ENCODE measurements at places on chromosomes 6 and 20. TPM values are rescaled to one million over a fixed set of nuclear protein-coding genes. Genes with fewer than 3 reads are reported as not detected.

GRCh38 chr6:11606332-11606731 lies 68.8 kb downstream of the TMEM170B start:
- no peak for DNase-seq
- no peaks in the 10 kb centered on the region for H3K36me3 ChIP-seq
- no peak overlapping the region for H3K4me3 ChIP-seq
- H3K27ac ChIP-seq: no peak overlapping the region
- no peaks in the 10 kb centered on the region for H3K27me3 ChIP-seq
- peaks cover 4% of the 10 kb centered on the region for H3K4me1 ChIP-seq

- H3K27ac ChIP-seq: no peak overlapping the region
- no peak for DNase-seq
These were observed 5.5 kb upstream of the NTSR1 start for GRCh38 chr20:62702895-62703852.

Gene FAM217A
- not detected for polyA plus RNA-seq

- H3K4me3 ChIP-seq: no peak overlapping the region
- H3K4me1 ChIP-seq: no peaks in the 10 kb centered on the region
- no peaks in the 10 kb centered on the region for H3K27me3 ChIP-seq
- no peak for DNase-seq
These were observed 119.9 kb downstream of the SOX4 start for GRCh38 chr6:21713481-21713880.

GRCh38 chr20:50635676-50636600 lies 55.4 kb downstream of the RIPOR3 start:
- H3K36me3 ChIP-seq: no peaks in the 10 kb centered on the region
- no peaks in the 10 kb centered on the region for H3K27me3 ChIP-seq
- H3K4me3 ChIP-seq: peak overlapping the region; percentile 30
- DNase-seq: peak; percentile 90
- peaks cover 14% of the 10 kb centered on the region for H3K4me1 ChIP-seq

GRCh38 chr6:150025201-150025917 lies at the start of gene RAET1L:
Gene RAET1L, minus strand, starts transcription at chr6:150025532. Its CDS starts 61 bp downstream, at chr6:150025471.
- H3K4me3 ChIP-seq: no peak within 1 kb of the TSS
- H3K27me3 ChIP-seq: no peaks in the 10 kb centered on the region
- H3K4me1 ChIP-seq: peaks cover 9% of the 10 kb centered on the region
- DNase-seq: no peak
- no peak within 1 kb of the TSS for H3K27ac ChIP-seq

Gene GGTLC1
- polyA plus RNA-seq: not detected

DNA sequence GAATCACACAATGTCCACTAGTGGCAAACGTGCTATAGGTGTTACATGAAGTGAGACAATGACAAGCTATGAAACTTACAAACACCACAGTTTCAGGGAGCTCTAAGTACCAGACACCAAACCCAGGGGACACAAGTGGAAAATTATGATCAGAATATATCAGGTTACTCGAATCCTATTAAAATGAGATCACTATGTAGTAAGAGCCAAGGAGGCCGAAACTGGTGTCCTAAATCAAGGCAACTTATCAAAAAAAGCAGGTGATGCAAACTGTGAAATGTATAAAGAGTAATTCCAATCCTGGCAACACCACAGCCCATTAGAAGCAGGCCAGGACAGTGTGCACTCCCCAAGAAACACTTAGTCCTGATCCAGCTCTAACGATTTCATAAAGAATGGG lies 100.3 kb downstream of the ARHGAP18 start:
- H3K4me1 ChIP-seq: no peaks in the 10 kb centered on the region
- no peaks in the 10 kb centered on the region for H3K27me3 ChIP-seq
- no peaks in the 10 kb centered on the region for H3K36me3 ChIP-seq
- H3K27ac ChIP-seq: no peak overlapping the region
- no peak overlapping the region for H3K4me3 ChIP-seq

DNA sequence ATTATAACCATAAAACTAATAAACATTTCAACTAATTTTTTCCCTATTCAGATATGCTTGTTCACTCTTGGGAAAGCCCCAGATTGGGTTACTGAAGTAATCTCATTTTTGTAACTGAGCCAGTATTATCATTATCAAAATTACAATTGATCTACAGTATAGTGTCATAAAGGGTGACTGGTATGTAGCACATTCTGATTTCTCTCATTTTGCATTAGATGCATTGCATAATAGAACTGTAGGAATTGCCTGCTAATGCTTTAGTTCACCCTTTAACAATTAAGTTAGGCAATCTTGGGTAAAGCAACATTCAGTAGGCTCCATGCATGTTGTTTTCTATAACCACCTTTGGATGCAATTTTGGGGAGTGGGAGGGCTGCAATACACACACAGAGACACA lies 150.8 kb upstream of the FLRT3 start:
- H3K4me3 ChIP-seq: no peak overlapping the region
- DNase-seq: no peak
- no peaks in the 10 kb centered on the region for H3K36me3 ChIP-seq
- no peak overlapping the region for H3K27ac ChIP-seq

Gene TBXT
- polyA plus RNA-seq: not detected

GRCh38 chr6:54002116-54002515 lies 109.1 kb upstream of the MLIP start:
- H3K4me3 ChIP-seq: no peak overlapping the region

Gene JPH2
- polyA plus RNA-seq: not detected

DNA sequence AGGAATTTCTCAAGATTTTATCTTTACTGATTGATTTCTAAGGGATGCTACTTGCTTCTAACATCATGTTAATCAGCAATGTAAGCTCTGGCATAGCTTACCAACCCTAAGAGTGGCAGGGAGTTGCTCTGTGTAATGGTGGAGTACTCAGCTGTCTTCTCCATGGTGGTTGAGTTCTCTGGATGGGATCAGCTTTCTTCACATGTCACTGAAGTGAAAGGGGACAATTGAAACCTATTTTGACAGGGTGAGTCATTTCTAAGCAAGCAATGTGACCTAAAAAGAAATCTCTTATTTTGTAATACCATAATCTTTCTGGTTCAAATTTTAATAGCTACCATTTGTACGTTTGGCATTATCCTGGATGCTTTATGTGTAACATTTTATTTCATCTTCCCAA lies 430.4 kb downstream of the GJA1 start:
- no peak for DNase-seq
- H3K27me3 ChIP-seq: no peaks in the 10 kb centered on the region
- no peaks in the 10 kb centered on the region for H3K36me3 ChIP-seq
- no peak overlapping the region for H3K27ac ChIP-seq
- H3K4me1 ChIP-seq: no peaks in the 10 kb centered on the region

Gene ESR1
- polyA plus RNA-seq: 8.0 TPM

DNA sequence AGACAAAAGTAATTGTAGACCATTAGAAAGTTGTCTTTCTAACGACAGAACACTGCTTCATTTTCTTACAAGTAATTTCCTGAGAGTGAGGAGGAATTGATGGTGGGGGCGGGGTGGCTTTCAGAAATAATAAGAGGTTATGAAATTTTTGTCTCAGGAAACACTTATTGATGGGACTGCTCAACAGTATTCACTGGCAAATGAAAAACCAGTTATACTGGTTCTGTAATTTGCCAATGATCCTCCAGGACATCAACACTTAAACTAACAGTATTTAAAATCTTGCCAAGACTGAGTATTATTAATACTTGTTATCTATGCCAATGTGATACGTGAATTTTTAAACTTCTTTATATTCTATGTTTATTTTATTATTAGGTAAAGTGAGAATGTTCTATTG lies 41.8 kb upstream of the FUT9 start:
- no peaks in the 10 kb centered on the region for H3K36me3 ChIP-seq
- H3K27ac ChIP-seq: no peak overlapping the region
- no peak overlapping the region for H3K4me3 ChIP-seq
- H3K4me1 ChIP-seq: no peaks in the 10 kb centered on the region
- no peak for DNase-seq
- H3K27me3 ChIP-seq: no peaks in the 10 kb centered on the region

GRCh38 chr6:127120787-127121636 lies 2.5 kb downstream of the RSPO3 start:
- no peak overlapping the region for H3K27ac ChIP-seq
- peak overlapping the region; percentile 70 for H3K4me3 ChIP-seq
- H3K4me1 ChIP-seq: peaks cover 18% of the 10 kb centered on the region
- no peaks in the 10 kb centered on the region for H3K36me3 ChIP-seq
- DNase-seq: peak; percentile 58

Gene MUC21
- not detected for polyA plus RNA-seq

DNA sequence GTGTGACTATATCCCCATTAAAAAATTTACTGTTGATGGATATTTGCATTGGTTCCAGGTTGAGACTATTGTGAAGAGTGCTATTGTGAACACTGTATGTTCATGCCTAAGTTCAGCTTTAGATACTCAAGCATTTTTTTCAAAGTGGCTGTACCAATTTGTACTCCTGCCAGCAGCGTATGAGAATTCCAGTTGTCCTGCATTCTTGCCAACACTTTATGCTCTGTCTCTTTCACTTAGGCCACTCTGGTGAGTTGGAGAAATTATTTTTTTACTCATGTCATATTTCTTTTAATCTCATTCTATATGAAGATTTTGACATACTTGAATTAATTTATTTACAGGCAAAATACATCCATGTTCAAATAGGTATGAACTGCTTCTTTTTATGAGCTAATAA lies 76.2 kb downstream of the JAG1 start:
- H3K4me3 ChIP-seq: no peak overlapping the region
- DNase-seq: no peak
- peaks cover 2% of the 10 kb centered on the region for H3K36me3 ChIP-seq
- no peak overlapping the region for H3K27ac ChIP-seq
- H3K27me3 ChIP-seq: no peaks in the 10 kb centered on the region
- no peaks in the 10 kb centered on the region for H3K4me1 ChIP-seq

- no peak overlapping the region for H3K4me3 ChIP-seq
- H3K36me3 ChIP-seq: no peaks in the 10 kb centered on the region
- H3K27ac ChIP-seq: no peak overlapping the region
- no peaks in the 10 kb centered on the region for H3K27me3 ChIP-seq
- H3K4me1 ChIP-seq: no peaks in the 10 kb centered on the region
These were observed 296.9 kb downstream of the OGFRL1 start for GRCh38 chr6:71585472-71585871.

- peaks cover 7% of the 10 kb centered on the region for H3K4me1 ChIP-seq
- H3K4me3 ChIP-seq: no peak overlapping the region
- no peaks in the 10 kb centered on the region for H3K36me3 ChIP-seq
These were observed 17.1 kb upstream of the VSTM2L start for GRCh38 chr20:37885593-37886503.

DNA sequence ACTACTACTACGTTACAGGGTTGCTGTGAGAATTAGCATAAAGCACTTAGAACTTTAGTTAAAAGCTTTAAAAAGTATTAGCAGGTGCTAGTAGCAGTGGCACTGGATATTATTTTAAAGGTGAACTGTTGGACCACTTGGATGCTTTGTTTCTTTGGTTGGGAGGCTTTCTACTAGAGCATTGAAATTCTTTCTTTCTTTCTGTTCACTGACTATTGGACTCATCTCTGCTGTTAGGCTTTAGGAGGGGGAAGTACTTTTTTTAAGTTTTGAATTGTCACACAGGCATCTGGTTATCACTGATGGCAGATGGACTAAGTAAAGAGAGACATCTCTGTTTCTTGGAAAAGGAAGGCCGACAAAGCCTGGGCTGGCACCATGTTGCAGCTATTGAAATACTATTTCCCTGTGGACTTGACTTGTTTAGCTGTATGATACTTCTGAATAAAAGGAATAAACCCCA lies 4.8 kb downstream of the TBPL1 start:
- H3K4me1 ChIP-seq: peaks cover 32% of the 10 kb centered on the region
- H3K27me3 ChIP-seq: no peaks in the 10 kb centered on the region
- H3K27ac ChIP-seq: no peak overlapping the region
- no peak for DNase-seq

Gene MAP3K5
- polyA plus RNA-seq: 5.7 TPM

- no peaks in the 10 kb centered on the region for H3K4me1 ChIP-seq
- H3K4me3 ChIP-seq: no peak overlapping the region
- no peaks in the 10 kb centered on the region for H3K27me3 ChIP-seq
- H3K36me3 ChIP-seq: no peaks in the 10 kb centered on the region
These were observed 280.5 kb downstream of the SYNE1 start for GRCh38 chr6:152356662-152357061.

DNA sequence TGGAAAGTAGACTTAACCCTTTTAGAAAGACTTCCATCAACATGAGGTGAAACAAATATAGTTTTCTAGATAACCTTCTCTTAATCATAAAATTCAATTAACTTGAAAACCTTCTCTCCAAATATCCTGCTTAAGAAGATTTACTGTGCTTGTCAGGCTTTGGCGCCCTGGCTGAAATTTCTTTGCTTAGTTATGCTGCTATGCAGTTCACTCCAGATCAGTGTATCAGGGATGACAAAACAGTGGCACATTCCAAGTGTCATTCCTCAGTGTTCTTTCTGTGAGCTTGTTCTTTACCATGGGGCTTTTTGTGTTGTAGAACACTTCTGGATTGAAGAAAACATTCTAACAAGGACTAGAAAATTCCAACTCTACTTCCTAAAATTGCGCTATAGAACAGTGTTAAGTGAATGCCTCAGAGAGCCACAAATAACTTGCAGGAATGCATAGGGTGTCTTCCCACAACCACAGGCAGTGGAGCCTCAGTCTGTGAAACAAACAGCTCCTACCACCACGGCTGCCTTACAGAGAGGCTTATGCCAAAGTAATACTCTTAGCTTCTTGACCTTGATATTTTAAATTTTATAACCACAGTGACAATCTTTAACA lies 443.6 kb downstream of the CDC5L start:
- no peaks in the 10 kb centered on the region for H3K27me3 ChIP-seq
- no peak overlapping the region for H3K27ac ChIP-seq
- no peak for DNase-seq
- no peak overlapping the region for H3K4me3 ChIP-seq
- no peaks in the 10 kb centered on the region for H3K4me1 ChIP-seq
- H3K36me3 ChIP-seq: no peaks in the 10 kb centered on the region

- no peak for DNase-seq
- no peak overlapping the region for H3K27ac ChIP-seq
- no peaks in the 10 kb centered on the region for H3K27me3 ChIP-seq
- no peak overlapping the region for H3K4me3 ChIP-seq
- H3K36me3 ChIP-seq: no peaks in the 10 kb centered on the region
- no peaks in the 10 kb centered on the region for H3K4me1 ChIP-seq
These were observed 278.0 kb downstream of the SMOC2 start for GRCh38 chr6:168718821-168719475.

DNA sequence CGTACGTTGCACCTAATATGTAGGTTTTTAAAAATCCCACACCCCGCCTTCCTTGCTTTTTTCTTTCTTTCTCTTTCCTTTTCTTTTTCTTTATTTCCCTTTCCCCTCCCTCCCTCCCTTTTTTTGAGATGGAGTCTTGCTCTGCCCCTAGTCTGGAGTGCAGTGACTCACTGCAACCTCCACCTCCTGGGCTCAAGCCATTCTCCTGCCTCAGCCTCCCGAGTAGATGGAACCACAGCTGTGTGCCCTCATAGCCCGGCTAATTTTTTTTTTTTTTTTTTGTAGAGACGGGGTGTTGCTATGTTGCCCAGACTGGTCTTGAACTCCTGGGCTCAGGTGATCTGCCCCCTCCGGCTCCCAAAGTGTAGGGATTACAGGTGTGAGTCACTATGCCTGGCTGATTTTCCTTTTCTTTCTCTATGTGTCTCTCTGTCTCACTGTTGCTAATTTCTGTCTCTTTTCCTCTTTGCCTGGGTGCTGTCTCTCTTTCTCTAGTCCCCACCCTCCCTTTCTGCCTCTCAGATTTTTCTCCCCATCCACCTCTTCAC lies 61.2 kb downstream of the SRC start:
- no peak overlapping the region for H3K4me3 ChIP-seq
- peaks cover 14% of the 10 kb centered on the region for H3K4me1 ChIP-seq
- H3K36me3 ChIP-seq: no peaks in the 10 kb centered on the region
- no peak for DNase-seq

Data from liver (tissue), 10 donors.